Right forelimb (tissue), 1 donor: ENCODE measurements at places on chromosomes 5 and 9.
A peak's percentile ranks its signal among the peaks of the same experiment; 100 is the strongest.

GRCh38 chr9:22134390-22134789 is 125.3 kb upstream of the CDKN2B start:
- DNase-seq, result no peak

DNA sequence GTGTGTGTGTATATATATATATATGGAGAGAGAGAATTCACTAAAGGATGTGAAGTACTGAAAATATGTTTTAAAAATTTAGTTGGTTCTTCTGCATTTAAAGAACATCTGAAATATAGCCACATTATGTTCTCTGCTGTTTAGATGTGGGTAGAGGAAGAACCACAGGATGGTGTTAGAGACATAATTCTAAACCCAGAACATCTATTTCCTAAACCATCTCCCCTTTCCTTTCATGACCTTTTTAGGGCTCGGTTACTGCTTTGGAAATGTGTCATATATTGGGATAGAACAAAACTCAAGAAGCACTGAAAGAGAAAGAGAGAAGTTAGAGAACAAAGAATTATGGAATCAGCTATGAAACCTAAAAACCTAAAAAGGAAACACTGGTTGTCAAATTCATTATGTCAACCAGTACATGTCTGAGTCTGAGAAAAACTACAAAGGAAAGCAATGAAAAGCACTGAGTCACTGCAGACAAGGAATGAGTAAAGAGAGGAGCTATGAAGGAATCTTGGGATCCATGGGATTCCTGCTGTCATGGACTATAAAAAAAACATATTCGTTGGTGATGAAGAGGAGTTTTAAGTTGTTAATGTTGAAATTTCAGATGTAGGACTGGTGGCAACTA is 28.4 kb downstream of the SLC12A2 start:
- no peak for DNase-seq

- DNase-seq, result no peak
These were observed 6.2 kb downstream of the TRIM32 start for GRCh38 chr9:116693233-116693731.

- DNase-seq, result no peak
These were observed 8.5 kb downstream of the RNF44 start for GRCh38 chr5:176528761-176529115.

GRCh38 chr5:173637340-173637739 is 20.9 kb upstream of the BOD1 start:
- no peak for DNase-seq

GRCh38 chr5:20972419-20972925 is 984.5 kb upstream of the CDH18 start:
- DNase-seq, result no peak

DNA sequence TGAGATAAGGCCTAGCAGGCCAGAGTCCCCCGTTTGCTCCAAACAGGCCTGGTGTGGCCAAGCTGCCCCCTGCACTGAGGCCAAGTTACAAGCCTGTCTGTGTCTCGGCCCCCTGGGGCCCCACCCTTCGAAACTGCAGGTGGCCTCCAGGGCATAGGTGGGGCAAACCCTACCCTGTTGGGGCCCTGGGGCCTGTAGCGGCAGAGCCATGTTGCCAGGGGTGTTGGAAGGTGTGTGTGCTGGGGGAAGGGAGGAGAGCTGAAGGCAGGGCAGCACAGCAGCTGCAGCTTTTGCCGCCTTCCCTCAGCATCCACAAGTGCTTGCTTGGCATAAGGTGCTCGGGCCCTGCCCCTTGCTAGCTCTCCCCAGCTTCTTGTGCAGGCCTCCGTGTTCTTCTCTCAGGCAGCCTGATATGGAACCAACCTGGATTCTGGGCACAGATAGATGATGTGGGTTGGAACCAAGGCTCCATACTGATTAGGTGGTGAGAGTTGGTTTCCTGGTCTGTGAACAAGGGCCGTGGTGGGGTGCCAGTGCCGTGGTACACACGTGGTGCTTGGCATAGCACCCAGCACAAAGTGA is 12.7 kb downstream of the IRF1 start:
- no peak for DNase-seq

DNA sequence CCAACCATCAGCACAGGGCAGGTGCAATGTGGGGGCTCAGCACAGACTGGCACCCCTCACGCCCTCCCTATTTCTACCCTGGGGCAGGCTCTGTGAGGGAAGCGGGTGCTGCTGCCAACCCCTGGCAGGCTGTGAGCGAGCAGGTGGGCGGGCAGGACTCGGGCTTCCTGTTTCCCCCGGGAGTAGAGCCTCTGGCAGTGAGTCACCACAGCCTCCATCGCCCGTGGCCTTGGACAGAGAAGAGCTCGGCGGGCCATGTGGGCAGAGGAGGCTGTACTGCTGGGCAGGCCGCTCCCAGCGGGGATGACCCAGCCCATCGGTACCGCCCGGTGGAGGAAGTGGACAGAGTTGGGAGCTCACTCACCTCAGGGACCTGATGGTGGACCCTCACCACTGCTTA is 16.6 kb downstream of the KCNT1 start:
- DNase-seq, result no peak

GRCh38 chr5:146852089-146852488 is 26.5 kb downstream of the PPP2R2B start:
- no peak for DNase-seq

GRCh38 chr5:59327191-59327980 is 566.1 kb downstream of the PDE4D start:
- DNase-seq, result no peak

- no peak for DNase-seq
These were observed 26.7 kb downstream of the TMEM174 start for GRCh38 chr5:73199671-73200070.

DNA sequence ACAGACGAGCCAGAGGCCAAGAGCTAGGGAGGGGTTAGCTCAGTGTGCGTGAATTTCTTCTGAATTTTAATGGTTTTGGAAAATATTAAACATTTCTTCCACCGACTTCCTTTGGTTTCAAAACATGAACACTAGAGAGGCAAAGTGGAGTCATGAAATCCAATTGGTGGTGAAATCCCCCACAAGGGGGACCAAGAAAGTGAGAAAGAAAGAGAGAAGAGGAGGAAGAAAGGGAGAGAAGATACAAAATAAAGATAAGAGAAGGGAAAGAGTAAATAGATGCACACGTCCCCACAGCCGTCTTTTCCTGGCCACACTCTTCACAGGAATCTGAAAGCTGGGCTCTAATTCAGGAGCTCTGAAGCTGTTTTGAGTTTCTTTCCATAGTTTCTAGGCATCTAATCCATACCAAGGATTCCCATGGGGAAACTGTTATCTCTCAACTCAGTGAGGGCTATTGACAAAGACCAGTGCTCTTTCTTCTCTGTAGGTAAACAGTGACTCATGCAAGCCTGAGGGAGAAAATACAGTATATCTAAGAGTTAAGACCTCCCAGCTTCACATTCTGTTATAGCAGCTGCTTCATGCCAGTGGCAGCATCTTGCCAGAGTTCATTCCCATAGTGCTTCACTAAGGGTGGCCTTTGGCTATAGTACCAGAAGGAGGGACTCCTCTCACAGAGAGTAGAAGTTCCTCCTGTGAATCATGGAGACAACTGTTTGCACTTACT is 115.8 kb upstream of the LIFR start:
- no peak for DNase-seq

- DNase-seq, result no peak
These were observed 115.7 kb downstream of the PPP2R2B start for GRCh38 chr5:146762830-146763229.

DNA sequence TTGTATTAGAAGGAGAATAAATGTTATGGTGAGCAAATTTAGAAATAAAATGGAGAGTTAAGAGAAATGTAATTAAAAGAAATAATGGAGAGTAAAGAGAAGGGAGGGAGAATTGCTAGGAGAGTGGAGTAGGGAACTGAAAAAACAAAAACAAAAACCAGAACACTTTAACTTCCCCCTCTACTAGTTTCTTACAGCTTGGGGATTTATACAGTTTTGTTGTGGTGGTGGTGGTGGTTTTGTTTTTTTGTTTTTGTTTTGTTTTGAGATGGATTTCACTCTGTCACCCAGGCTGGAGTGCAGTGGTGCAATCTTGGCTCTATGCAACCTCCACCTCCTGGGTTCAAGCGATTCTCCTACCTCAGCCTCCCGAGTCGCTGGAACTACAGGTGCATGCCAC is 322.4 kb downstream of the TMEM167A start:
- no peak for DNase-seq

- DNase-seq, result peak; percentile 16
These were observed 221.1 kb downstream of the CDK5RAP2 start for GRCh38 chr9:120358877-120359276.

- DNase-seq, result no peak
These were observed 265.5 kb downstream of the CWC27 start for GRCh38 chr5:65034029-65034812.

DNA sequence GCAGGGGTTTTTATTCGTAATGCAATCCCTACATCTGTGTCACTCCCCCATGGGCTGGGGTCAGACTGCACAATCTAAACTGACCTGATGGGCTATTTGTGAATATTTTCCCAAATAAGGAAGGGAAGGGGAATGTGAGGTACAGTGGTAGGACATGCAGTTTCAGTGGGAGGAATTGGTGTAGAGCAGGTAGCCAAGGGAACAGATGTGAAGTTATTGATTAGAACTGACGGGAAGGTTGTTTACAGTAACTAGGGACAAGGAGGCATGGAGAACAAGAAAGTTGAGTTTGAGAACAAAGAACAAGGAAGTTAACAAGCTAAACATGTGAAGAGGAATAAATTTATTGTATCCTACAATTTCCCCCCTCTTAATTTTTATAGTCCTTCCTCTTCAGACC is 104.8 kb downstream of the CFAP95 start:
- DNase-seq, result no peak

- DNase-seq, result no peak
These were observed 95.5 kb downstream of the PDE8B start for GRCh38 chr5:77305956-77306355.

DNA sequence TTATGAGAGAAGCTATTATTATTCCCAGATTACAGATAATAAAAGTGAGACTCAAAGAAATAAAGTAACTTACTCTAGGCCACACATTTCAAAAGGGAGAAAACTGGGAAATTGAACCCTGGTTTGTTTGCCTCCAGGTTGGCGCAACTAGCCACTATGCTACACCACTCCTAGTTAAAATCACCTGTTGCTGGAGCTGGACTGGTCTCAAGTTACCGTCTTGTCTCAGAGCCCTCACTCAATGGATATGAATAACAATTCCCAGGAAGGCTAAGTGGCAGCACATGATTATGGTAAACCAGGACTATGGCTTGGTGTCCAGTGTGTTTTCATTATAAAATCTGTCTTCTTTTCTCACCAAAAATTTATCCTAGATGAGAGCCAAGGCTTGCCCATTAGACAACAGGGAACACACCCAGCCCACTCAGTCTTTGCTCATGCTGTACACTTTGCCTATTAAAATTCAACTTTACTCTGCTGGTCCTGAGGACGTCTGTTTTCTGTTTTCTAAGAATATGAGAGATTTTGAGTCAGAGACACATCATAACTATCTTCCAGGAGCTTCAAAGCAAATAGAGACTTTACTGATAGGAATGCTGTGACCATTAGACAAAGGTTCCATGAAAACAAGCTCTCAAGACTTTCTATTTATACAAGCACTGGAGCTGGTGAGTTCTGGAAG is 58.1 kb downstream of the ADRB2 start:
- DNase-seq, result no peak

DNA sequence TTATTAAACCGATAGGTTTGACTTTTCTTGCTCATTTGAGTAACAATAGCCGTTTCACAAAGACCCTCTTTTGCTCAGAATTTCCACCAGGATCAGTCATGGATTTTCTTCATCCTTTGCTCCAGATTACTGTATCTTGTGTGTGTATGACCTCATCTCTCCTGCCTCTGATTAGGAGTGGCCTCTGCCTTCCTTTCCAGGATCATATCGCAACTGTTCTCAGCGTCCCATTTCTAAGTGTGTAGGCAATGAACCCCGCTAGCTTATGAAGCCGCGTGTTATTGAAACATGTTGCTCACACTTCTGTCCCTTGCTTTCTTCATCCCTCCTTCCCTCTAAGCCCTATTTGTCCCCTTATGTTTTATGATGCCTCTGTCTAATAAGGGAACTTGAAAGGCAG is 169.8 kb upstream of the RPS23 start:
- no peak for DNase-seq

GRCh38 chr5:164636456-164636855 is 1131.0 kb downstream of the MAT2B start:
- DNase-seq, result no peak

- DNase-seq, result no peak
These were observed 96.6 kb downstream of the CYFIP2 start for GRCh38 chr5:157362502-157362901.

GRCh38 chr5:69512740-69513260 is 20.2 kb downstream of the OCLN start:
- no peak for DNase-seq

GRCh38 chr9:69071059-69071458 is 35.5 kb downstream of the FXN start:
- DNase-seq, result no peak

GRCh38 chr5:96125231-96125891 is 163.7 kb upstream of the ELL2 start:
- no peak for DNase-seq

GRCh38 chr9:119088002-119088547 is 281.2 kb downstream of the BRINP1 start:
- DNase-seq, result no peak

GRCh38 chr9:87036506-87036905 is 89.2 kb upstream of the GAS1 start:
- no peak for DNase-seq

DNA sequence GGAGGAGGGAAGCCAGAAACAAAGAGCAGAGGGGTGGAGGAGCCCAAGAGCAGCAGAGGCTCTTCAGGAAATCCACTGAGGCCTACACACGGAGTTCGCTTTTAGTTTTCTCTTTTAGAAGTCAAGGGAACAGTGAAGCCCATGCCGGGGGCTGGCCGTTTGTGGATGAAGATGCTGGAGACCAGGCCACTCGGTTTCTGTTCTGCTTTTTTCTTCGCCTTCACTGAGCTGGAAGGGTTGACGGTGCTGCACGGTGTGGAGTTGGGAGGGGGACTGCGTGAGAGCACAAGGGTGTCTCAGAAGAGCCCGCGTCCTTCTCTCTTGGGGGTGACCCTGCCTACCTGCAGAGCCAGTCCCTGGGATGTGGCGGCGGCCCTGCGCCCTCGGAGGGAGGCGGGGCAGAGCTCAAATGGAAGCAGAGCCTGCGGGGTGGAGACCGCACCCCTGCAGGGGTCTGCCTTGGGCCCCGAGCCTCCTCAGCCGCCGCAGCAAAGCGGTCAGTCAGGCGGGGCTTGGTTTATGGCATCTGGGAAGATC is 68.5 kb upstream of the CACNA1B start:
- DNase-seq, result no peak

GRCh38 chr9:17402309-17402708 is 176.6 kb upstream of the SH3GL2 start:
- no peak for DNase-seq
